ENCODE measurements at places on chromosomes 2 and 18.

DNA sequence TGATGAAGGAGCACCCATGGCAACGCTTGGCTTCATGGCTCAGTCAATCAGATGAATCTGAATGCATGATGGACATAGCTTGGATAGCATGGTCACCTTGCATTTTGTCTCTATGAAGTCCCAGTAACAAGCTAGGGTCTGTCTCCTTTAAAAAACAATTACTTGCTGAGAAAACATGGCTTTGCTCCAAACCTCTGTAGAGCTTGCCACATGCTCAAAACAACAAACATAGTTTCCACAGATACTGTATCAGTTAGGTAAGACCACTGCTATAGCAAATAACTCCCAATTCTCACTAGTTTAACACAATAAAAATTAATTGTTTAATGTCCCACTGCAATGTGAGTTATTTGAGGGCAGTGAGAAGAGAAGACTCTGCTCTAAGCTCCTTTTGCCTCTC, 401.0 kb downstream of the IRS1 start:
- no peaks in the 10 kb centered on the region for H3K4me1 ChIP-seq
- no peak overlapping the region for H3K27ac ChIP-seq
- no peak overlapping the region for H3K4me3 ChIP-seq
- no peak for DNase-seq

GRCh38 chr2:98727369-98728087, 3.4 kb downstream of the MGAT4A start:
- H3K27ac ChIP-seq, result peak overlapping the region; percentile 67
- H3K27me3 ChIP-seq, result no peaks in the 10 kb centered on the region
- peaks cover 60% of the 10 kb centered on the region for H3K4me1 ChIP-seq
- DNase-seq, result no peak
- peaks cover 36% of the 10 kb centered on the region for H3K36me3 ChIP-seq

DNA sequence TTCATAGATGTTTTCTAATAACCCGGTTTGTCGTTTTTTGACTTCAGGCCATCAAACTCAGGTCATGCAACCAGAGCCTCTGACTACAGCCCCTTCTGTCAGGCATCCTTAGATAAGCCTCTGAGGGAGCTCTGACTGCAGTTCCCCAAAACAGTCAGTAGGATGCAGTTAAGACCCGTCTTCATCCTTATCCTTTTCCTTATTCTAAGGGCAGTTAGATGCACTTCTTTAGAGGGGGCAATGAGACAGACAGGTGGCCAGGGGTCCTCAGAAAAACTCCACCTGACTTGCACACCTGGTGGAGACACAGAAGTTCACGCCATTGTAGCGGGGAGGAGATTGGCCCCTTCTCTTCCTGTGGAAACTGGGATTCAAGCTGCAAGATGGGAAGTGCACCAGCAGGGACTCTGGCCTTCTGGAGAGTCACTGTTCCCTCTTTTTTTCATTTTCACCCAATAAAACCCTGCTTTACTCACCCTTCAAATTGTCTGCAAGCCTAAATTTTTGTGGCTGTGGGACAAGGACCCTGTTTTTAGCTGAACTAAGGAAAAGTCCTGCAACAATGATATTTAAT, 104.8 kb upstream of the TFPI start:
- no peaks in the 10 kb centered on the region for H3K36me3 ChIP-seq
- no peak overlapping the region for H3K27ac ChIP-seq
- no peaks in the 10 kb centered on the region for H3K27me3 ChIP-seq
- no peak overlapping the region for H3K4me3 ChIP-seq
- H3K4me1 ChIP-seq, result no peaks in the 10 kb centered on the region

DNA sequence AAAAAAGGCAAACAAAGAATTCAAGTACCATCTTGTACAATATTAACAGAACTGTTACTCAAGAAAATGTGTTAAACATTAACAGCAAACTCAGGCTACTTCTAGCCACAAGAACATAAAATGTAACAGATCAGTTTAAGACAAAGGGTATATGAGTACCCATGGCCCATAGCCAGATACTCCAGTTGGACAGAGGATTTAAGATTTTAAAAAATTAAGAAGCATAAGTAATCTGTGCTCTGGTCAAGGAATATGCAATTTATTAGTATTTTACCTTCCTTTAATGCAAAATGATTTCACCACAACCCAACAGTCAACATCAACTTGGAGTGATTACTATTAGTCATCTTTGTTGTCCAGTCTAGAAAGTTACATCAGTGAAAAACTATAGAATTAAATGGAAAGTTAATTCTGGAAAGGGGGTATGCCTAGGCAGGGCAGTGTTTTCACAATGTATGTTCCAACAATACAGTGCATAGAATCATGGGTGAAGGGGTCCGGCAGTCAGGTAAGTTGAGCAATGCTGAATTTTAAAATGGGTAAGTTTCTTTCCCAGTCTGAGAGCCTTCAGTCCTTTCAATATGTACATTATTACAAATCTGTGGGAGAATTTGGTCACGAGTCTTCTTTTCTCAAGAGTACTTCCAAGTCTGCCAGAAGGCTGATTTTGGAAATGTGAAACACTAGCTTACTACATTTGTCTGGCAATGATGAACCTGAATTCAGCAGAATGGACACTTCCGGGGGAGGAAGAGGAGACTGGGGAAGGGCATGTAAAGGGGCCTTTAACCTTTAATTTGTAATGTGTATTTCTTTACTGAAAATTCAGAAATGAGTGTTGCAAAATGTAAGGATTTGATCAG, 34.5 kb downstream of the SFT2D3 start:
- no peak overlapping the region for H3K4me3 ChIP-seq
- no peak overlapping the region for H3K27ac ChIP-seq
- H3K36me3 ChIP-seq, result peaks cover 24% of the 10 kb centered on the region
- no peak for DNase-seq
- no peaks in the 10 kb centered on the region for H3K27me3 ChIP-seq
- no peaks in the 10 kb centered on the region for H3K4me1 ChIP-seq

DNA sequence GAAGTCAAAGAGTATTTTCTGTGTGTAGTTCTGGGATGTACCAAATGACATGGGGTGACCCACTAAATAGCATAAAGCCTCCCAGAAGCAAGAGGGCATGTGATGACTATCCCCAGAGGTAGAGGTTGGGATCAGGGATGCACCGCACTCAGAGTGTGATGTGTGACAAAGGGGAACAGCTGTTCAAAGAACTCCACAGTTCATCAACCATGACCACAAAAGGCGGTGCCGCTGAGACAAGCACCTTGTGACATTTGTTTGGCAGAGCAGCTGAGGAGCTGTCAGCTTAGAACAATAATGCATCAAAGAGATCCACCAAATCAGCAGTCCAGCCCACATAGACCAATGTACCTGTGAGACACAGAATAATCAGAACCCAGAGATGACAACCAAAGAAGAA, 81.3 kb downstream of the VWC2L start:
- H3K27ac ChIP-seq, result no peak overlapping the region
- no peaks in the 10 kb centered on the region for H3K36me3 ChIP-seq
- DNase-seq, result peak; percentile 9
- no peaks in the 10 kb centered on the region for H3K27me3 ChIP-seq
- H3K4me1 ChIP-seq, result no peaks in the 10 kb centered on the region

DNA sequence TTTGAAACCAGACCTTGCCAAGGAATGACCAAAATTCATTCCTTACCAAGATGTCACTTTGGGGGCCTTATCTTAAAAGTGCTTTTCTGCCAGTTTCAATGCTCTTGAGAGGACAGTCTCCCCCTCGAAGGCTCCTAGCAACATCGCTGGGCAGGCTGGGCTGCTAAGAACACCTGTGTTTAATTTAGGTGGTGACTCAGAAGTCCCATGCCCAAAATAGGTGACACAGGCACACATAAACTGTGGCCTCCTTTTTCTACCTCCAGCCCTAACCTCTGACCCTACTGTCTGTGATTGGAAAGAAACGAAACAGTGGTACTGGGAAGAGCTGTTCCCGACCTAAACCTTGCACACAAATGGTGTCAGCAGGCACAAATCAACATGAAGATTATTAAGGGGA, 28.7 kb upstream of the ROCK2 start:
- H3K27me3 ChIP-seq, result no peaks in the 10 kb centered on the region
- DNase-seq, result no peak
- no peak overlapping the region for H3K27ac ChIP-seq
- H3K4me1 ChIP-seq, result no peaks in the 10 kb centered on the region
- no peak overlapping the region for H3K4me3 ChIP-seq
- H3K36me3 ChIP-seq, result no peaks in the 10 kb centered on the region
